ENCODE measurements at places on chromosomes 11 and 22. TPM values are rescaled to one million over a fixed set of nuclear protein-coding genes. Genes with fewer than 3 reads are reported as not detected.

DNA sequence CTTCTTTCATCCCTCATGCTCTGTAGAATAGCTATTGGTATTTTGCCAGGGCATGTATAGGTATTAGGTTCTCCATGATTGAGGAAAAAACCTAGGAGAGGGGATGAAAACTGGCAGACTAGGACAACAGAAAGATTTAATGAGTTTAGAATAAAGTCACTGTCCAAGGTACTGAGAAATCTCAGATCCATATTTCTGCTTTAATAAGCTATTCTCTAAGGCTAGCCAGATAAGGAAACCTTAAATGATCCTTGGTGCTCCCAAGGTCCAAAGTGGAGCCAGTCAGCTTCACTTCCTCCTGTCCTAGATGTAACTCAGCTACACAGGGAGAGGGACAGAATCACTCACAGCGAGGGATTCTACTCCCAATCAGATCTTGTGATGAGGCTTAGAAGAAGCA lies 13.7 kb upstream of the CSNK2A3 start:
- DNase-seq = no peak

DNA sequence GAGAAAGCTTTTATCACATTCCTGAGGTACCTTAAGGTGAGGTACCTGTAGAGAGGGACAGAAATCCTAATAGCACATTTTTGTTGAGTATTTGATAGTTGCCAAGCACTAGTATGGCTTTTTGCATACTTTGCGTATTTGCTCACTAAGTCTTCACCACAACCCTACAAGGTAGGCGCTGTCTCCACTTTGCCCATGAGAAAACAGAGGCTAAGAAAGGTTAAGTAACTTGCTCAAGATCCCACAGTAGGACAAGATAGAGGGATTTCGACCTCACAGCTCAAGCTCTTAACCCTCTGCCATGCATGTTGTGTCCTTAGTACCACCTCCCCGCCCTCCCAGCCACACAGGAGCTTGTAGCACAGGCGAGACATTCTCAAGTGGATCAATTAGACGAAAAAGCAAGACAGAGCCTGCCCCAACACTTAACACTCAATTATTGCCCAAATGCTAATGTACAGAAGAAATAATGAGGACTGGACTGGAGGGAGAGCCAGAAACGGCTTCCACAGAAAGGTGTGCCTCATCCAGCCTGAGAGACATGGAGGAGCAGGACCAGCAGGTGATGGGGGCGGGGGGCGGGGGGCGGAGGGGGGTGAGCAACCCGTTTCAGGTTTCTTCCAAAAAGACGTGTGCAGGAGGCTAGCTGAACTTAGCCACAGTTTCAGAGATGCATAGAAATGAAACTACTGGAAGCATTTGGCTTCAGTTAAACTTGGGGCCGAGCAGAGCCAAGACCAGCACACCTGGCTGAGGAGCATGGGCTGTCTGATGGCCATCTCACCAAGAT lies 26.7 kb upstream of the CD44 start:
- DNase-seq = no peak

DNA sequence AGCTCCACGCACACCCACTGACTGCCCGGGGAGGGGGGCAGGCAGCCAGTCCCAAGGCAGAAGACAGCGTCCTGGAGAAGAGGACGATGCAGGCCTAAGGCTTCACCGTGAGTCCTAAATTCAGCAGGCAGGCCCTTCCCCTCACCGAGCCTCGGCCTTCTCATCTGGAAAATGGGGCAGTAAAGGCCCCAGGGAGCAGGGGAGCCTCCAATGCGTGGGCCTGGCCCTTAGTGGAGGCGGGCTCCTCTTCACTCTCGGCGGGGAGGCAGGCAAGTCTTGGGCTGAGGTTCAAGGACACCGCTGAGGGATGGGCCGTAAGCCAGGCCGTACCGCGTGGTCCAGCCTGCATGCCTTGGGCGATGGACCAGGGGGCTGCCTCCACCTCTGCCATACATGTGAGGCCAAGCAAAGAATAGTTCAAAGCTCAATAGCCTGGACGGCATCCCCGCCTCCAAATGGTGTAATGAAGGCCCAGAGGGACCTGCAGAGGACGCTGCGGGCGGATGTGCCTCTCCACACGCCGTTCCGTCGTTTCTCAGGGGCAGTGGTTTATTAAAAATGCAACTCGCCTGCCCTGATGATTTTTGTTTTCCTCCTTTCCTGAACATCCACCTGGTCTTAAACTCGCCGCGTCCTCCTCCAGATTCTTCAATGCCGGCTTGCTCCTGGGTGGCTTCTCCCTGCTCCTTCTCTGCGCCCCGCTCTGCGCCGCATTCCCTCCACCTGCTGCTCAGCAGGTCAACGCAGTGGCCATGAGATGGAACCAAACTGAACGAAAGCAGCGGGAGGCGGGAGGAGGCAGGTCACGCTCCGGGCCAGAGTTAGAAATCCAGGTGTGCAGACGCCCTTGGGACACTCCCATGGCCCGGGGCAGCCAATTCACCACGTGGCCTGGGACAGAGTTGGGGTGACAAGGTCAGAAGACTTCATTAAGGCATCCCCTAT lies 627.8 kb downstream of the TBC1D22A start:
- no peak for DNase-seq

DNA sequence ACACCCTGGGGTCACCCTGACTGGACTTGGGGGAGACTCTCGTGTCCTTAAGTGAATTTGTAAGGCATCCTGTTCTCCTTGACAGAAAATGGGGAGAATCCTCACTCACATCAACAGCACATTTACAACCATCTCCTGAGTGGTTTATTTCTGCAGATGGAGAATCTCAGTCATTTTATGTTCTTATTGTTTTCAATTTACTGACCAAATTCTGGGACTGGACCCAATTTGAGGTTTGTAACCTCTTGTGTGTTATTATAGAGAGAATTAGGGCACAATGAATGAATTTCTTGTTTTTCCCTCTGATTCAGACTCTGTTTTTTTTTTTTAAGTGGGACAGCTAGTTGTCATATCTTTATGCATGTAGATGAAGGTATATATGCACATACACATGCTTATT lies 104.9 kb downstream of the ADAMTS15 start:
- DNase-seq = no peak

DNA sequence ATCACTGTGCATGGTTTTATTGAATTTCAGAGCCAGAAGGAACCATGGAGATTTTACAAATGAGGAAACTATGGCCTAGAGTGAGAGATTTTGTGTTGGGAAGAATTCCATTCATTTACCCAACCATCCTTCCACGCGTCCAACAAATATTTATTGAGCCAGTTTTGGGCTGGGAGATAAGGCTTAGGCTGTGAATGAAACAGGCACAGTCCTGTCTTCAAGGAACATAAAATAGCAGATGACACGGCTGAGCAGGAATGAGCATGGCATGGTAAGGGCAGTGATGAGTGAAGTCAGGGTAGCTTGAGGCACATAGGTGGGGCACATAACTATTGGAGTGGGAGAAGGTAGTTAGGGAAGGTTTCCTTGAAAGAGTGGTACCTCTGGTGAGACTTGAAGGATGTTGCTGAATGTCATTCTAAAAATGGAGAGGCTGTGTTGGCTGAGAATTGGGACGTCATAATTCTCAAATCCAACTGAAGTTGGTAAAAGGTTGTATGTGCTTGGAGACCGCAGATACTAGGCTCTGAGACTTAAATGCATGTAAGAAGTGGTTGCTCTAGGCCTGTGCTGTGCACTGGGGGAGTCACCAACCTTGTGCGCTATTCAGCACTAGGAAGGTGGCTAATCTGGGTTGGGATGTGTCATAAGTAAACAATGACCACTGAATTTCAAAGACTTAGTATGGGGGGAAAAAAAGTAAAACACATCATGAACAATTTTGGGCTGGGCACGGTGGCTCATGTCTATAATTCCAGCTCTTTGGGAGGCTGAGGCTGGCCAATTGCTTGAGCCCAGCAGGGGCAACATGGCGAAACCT lies 51.9 kb downstream of the TEAD1 start:
- no peak for DNase-seq

DNA sequence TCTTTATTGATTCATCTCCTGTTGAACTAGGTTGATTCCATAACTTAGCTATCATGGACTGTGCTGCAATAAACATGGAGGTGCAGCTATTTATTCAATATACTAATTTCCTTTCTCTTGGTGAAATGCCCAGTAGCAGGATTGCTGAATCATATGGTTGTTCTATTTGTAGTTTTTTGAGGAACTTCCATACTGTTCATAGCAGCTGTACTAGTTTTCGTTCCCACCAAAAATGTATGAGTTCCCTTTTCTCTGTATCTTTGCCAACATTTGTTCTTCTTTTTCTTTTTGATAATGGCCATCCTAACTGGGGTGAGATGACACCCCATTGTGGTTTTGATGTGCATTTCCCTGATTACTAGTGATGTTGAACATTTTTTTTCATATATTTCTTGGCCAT lies 87.2 kb upstream of the NAV2 start:
- no peak for DNase-seq

DNA sequence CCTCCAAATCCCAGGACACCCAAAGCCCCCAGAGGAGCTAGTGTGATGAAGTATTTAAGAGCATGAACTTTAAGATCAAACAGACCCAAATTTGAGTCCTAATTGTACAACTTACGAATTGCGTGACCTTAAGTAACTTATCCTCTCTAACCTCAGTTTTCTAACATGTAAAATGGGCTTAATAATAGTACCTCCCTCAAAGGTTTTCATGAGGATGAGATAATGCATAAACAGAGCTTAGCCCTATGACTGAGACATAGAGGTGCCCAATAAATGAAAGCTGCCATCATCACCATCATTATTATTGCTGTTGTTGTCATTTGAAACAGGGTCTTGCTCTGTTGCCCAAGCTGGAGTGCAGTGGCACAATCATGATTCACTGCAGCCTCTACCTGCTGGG lies 9.2 kb downstream of the SCN2B start:
- DNase-seq = no peak

Gene HOATZ
- not detected for total RNA-seq
